ENCODE measurements at places on chromosomes 12 and 14.

- no peak for DNase-seq
Measured at GRCh38 chr12:40942326-40942725, 245.8 kb upstream of the PDZRN4 start.

DNA sequence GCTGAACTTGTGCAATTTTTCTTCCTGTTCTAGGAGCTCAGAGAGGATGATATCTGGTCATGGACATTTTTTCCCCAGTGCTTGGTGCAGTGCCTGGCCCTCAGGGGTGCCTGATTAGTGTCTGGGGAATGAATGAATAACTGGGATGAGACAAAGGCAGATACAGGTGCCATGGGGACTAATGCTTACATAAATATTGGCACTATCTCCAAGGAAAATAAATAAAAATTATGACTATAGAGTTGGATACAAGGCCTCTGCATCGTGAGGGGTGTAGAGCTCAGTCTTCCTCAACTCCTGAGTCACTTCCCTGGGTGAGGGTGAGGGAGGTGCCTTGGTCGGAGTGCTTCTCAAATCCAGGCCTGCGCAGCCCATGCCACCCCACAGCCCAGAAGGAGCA lies 188.6 kb downstream of the KCNA5 start:
- DNase-seq = no peak

DNA sequence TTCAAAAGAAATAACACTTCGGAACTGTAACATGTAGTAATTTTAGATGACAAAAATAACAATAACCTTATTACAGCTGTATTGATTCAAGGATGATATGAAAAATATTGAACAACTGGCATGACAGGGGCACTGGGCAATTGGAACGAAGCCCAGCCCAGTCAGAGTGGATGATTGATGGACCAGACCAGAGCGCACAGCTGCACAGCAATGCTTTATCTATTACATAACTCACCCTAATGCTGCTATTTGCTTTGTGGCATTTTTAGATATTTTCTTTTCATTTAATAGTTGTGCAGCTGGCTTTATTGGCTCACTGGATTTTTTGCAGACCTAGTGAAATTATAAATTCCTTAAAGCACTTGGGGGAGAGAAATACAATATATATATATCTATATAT lies 26.9 kb upstream of the FERMT2 start:
- DNase-seq = no peak

DNA sequence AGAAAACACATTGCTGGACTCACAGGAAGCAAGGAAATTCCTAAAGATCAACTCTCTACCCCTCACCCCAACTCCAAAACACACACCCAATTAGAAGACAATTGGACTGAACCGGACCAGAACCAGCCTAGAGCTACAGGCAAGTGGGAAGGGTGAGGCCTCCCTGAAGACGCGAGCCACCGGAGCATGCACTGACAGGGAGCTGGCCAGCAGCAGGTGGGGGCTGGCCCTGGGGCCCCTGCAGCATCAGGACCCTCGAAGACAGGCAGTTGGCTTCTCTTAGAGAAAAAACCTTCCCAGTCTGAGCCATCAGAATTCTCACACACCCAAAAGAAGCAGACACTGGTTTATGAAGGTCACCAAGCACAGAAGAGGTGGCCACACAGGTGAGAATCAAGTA lies 209.5 kb upstream of the DIO3 start:
- DNase-seq = no peak

DNA sequence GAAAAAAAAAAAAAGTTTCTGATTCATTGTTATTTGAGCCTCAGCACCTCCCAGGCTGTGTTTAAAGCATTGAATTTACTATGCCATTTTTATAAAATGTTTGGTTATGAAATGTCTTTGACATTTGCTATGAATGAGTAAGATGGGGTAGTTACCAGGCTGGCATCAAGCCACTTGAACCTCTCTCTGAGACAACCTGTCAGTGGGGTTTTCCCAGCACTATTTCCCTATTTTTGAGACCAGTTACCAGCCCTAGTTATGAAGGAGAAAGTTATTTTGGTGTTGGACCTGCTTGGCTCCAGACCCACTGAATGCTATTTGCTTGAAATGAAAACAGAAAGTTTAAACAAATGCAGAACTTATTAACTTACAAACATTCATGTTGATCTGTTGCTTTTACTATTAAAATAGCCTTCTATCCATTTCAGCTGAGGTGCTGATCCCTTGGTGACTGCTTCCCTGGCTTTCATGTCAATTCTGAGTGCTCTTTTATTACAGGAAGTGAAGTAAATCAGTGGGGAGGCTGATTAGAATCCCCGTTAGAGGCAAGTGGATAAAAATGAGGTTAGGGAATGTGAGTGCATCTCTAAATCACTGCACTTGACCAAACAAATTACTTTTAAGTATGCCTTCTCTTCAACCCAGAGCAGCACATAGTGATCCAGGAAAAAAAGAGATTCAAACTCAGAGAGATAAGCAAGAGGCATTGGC lies 37.8 kb downstream of the LLPH start:
- DNase-seq = no peak

DNA sequence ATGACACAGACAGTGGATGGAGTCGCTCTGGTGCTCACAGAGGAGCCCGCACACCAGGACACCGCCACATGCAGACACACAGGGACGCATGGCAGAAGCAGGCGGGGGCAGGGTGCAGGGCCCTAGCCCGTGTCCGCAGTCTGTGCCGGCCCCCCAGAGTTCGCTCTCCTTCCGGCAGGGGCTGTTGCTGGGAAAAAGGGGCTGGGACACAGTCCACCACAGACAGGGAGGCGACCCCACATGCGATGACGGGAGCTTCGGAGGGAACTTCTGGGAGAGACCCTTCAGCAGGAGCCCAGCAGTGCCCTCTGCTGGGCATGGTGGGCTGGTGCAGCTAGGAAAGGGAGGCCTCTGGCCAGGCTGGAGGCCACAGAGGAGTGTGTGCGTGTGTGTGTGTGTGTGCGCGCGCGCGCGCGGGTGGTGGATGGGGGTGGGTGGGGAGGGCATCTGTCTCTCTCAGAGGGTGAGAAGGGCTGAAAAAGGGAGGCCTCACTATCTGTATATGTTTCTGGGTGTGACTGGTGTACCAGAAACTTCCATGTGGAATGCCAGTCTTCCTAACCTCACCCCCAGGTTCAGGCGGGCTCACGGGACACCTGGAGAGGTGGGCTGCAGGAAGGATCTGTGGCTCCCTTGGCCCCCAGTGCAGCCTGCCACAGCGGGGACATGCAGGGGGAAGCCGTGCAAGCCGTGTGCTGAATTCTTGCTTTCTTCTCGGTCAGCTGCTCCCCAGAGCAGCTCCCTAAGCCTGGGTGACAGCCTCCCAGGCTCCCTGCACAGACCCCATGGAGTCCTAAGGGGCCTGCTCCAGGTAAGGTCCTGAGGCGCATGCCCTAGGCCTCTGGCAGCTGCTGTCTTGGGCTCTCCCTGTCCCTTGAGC lies 60.7 kb downstream of the PLEKHG3 start:
- DNase-seq = peak; percentile 40

DNA sequence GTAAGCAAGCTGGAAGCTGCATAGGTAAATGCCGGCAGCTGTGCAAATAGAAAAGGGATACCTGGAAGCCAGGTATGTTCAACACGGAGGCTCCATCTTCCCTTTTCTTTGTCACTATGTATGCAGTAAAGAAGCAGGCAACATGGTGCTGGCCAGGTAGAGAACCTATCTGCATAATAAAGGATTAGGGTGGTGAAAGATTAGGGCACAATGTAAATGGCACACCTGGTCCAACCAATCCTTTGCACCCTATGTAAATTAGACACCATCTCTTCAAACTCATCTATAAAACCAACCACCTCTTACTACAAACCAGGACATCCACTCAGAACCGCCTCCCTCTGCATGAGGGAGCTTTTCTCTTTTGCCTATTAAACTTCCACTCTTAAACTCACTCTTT lies 32.3 kb downstream of the RPS29 start:
- no peak for DNase-seq

DNA sequence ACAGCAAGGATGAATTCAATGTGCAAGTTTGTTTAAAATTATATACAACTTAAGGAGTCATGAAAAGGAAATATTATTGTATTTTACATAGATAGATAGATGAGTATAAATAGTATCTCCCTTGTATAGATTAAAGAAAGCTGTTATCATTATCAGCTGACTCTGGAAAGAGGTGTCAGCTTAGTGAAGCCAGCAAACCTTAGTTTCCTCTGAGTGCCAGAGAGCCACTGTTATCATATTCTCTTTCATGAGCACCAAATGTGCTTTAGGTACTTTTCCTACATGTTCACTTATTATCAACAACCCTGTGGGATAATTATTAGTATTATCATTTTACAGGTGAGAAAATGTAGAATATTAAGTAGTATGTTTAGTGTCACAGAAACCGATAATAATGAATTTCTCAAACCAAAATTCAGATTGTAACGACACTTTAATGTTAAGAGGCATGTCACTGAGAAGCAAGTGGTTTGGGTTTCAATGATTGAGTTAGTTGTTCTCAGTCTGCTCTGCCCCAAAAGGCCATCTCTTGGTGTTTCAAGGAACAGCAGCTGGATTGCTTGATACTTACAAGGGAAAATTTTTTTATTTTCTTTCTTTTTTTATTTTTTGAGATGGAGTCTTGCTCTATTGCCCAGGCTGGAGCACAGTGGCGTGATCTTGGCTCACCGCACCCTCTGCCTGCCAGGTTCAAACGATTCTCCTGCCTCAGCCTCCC lies 53.7 kb downstream of the PLEKHA5 start:
- DNase-seq = no peak

GRCh38 chr12:30417697-30418231 lies 277.9 kb downstream of the IPO8 start:
- no peak for DNase-seq

- no peak for DNase-seq
Measured at GRCh38 chr14:104201063-104201462, 62.7 kb downstream of the KIF26A start.

DNA sequence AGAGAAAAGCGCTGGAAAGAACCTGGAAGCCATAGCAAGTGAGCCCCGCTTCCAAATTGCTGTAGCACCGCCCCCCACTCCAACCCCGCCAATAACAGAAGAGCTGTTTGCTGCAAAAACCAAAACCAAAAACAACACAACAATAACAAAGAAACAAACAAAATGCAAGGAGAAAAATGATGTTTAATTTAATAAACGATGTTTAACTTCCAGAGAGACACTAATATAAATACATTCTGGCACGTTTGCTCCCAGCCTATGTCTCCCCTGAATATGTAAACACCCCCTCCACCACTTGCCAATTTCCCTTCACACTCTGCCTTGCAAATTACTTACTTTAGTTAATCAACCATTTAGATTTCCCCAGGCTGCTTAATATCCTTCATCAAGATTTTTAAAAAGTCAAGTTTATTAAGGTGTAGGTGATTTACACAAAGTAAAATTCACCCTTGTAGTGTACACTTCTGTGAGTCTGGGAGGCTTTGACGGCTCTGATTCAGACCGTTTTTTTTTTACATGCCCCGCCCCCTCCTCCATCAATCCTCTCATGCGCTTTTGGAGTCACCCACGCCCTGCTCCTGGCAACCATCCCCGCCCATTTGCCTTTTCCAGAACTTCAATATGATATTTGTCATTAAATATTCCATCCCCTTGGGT lies 482 bp upstream of the IFI27L2 start:
- peak; percentile 13 for DNase-seq

DNA sequence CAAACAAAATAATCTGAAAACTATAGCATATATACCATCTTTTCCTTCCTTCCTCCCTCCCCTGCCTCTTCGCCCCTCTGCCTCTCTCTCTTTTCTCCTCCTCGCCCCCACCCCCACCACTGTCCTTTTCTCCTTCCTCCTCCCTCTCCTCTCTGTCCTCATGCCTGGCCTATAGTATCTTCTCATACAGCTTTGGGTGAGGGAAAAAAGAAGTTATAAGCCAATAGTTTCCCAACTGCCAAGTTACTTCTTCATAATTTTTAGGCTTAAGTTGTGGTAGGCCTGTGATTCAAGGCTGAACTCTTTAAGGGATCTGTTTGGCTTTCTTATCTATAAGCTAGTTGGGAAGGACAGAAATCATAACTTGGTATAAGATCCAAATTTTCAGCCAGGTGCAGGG lies 9.1 kb downstream of the TMED10 start:
- DNase-seq = no peak

GRCh38 chr12:22860926-22861325 lies 236.0 kb downstream of the ETNK1 start:
- no peak for DNase-seq

GRCh38 chr12:1723721-1724120 lies 32.9 kb downstream of the ADIPOR2 start:
- DNase-seq = no peak

- DNase-seq = no peak
Measured at GRCh38 chr12:59173695-59174094, 253.4 kb upstream of the LRIG3 start.

GRCh38 chr12:68454892-68455291 lies 122.7 kb upstream of the MDM1 start:
- DNase-seq = no peak

DNA sequence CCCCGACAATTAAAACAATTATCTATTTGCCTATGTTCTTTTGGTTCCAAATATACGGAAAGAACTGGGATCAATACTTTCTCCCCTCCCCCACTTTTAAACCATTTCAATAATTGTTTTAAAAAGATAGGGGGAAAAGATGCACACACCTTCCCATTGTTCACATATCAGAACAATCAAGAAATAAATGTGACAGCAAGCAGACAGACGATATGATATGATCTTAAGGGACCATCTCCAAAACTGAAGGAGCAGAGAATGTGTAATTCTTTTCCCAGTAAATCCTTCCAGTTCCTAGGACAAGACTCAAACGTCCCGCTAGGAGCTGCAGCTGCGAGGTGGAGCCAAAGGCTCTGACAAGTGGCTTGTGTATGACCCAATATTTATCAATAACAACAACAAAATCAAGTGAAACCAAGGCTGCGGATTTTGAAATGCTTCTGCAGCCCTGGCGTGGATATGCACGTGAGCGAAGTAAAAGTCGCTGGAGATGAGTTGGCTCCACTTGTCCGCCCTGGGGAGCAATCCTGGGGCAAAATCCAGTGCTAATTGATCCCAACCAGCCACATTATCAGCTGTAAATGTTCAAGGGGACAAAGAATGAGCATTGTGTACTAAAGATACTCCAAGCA lies 8.2 kb upstream of the FOXG1 start:
- no peak for DNase-seq

DNA sequence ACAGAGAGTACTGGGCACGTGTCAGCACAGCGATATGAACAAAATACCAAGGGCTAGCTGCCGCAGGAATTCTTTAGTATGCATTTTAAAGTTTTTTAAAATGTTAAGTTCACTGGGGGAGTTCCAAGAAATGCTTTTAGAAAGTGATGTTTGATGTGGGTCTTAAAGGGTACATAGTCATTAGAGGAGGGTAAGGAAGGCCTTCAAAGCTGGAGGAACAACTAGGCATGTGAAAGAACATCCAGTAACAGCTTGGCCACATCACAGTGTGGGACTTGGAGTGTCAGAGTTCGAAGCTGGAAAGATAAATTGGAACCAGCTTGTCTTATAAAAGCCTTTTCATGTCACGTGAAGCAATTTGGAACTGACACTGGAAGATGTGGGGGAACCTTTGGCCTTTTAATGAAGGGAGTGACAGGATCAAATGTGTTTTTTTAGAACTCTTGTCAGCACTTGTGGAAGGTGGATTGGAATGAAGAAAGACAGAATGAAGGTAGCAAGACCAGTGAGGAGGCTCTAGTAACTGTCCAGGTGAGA lies 57.7 kb downstream of the WDR20 start:
- no peak for DNase-seq

- DNase-seq = no peak
Measured at GRCh38 chr12:39033782-39034181, 128.4 kb upstream of the CPNE8 start.
